ENCODE measurements at places on chromosomes 2 and 18.

GRCh38 chr2:120809609-120810440 is 74.2 kb downstream of the GLI2 start:
- DNase-seq, result no peak

GRCh38 chr18:28802546-28802945 is 625.6 kb upstream of the CDH2 start:
- no peak for DNase-seq

GRCh38 chr18:75958683-75959082 is 531.2 kb upstream of the SMIM21 start:
- no peak for DNase-seq

DNA sequence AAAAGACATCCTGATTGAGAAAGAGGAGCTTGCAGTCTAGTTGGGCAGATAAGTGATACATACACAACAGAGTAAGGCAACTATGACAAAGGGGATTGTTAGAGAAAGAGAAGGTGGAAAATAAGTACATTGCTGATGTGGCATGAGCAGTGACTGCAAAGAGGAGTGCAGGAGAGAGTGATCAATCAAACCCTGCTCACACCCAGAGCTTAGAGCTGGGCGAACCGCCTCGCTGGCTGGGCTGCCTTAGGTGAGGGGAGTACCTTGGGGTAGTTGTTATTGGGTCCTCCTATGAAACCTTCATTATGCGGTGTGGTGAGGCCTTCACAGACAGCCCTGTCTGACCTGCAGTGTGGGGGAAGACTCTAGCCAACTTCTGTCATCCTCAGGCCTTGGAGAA is 161.7 kb downstream of the FHOD3 start:
- no peak for DNase-seq

DNA sequence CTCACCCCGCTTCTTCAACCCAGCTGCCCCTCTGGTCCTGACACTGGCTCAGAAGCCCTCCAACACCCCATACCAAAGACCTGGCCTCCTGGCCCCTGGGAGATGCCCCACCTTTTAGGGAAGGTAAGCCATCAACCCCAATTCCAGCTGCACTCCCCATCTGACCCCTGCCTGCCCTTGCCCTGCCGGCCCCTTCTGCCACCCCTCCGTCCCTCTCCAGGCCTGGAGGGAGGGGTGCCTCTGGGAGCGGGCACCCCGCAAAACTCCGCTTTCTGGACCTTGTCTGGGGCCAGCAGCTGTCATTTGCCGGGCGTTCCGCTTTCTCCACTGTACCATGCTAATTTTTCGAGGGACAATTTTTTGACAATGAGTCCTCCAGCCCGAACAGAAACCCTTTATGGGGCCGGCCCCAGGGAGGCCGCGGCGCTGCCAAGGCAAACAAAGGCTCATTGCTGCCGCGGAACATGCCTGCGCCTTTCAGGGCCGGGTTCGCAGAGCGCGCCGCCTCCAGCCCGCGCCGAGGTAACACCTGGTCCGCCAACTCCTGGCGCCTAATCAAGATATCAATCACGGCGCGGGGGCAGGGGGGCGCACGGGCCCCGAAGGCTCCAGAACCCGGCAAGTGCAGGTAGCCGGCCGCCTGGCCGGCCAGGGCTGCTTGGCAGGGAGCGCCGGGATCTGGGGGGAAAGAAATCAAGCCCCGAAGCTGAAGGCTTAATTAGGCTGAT is 96.0 kb downstream of the INHBB start:
- DNase-seq, result no peak

All from activated CD4-positive, alpha-beta T cell treated with anti-CD3 and anti-CD28 coated beads, Interleukin-2, amount 50 U/mL, for 48 hours (primary cell).